ENCODE measurements at places on chromosomes 3 and 15.

DNA sequence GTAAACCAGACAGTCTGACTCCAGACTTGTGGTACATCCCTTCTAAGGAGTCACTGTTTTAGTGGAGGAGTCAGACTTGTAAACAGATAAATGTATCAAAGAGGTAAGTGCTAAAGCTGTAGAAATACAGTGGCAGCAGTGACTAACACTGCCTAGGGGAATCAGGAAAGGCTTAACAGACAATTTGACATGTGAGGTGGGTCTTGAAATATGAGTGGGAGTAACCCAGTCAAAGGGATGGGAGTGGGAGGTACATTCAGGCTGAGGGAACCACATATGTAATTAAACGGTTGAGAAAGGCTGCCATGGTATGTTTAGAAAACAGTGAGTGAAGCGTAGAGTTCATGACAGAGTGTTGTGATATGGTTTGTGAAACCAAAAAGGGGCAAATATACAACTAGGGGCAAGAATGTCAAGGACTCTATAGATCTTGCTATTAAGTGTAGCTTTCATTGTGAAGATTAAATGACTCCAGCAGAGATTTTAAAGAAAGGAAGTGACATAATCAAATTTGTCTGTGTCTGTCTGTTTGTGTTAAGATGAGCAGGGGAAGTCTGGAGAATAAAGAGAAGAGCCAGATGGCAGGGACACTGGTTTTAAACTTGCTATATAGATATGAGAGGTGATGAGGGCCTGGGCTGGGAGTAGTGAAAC is 11.2 kb upstream of the ALCAM start:
- DNase-seq = no peak

- no peak for DNase-seq
Measured at GRCh38 chr3:113200946-113201345, 10.4 kb upstream of the BOC start.

- no peak for DNase-seq
Measured at GRCh38 chr15:72161361-72162132, 36.0 kb downstream of the GRAMD2A start.

DNA sequence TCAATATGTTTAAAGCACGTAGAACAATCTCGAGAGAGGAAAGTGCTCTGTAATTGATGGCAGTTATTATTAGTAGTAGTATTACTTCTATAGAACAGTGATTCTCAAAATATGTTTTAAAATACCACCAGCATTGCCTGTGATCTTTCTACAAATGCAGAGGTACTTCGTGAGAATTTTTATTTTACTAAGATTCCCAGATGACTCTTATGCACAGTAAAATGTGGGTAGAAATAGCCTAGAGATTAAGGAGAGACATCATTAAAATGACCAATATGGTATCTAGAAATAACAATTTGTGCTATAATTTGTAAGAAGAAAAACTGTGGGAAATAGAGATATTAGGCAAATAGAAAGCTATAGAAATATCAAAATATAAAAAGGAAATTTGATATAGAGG is 157.9 kb downstream of the SUCNR1 start:
- no peak for DNase-seq

DNA sequence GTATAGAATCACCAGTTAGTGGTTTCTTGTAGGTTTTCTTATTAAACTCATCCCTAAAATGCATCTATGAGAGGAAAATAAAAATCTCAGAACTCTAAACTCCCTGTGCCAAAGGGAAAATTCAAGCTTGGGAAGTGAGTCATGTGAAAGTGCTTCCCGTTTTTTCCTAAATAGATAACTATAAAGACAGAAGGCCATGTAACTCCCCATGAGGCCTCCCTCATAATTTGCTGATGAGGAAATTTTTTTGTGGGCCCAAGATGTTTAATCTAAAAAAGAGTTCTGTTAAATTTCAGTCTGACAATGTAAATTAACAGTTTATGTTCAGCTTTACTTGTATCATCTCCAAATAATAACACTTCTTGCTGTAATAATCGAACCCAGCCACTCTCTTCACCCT is 1273.9 kb downstream of the OTOL1 start:
- DNase-seq = no peak

GRCh38 chr3:23162934-23163333 is 40.2 kb upstream of the UBE2E2 start:
- no peak for DNase-seq

- no peak for DNase-seq
Measured at GRCh38 chr3:171489348-171489747, 29.1 kb upstream of the TNIK start.

GRCh38 chr3:146501752-146502151 is 32.4 kb upstream of the PLSCR2 start:
- no peak for DNase-seq

- DNase-seq = no peak
Measured at GRCh38 chr15:99564221-99565048, 1.3 kb upstream of the MEF2A start.

DNA sequence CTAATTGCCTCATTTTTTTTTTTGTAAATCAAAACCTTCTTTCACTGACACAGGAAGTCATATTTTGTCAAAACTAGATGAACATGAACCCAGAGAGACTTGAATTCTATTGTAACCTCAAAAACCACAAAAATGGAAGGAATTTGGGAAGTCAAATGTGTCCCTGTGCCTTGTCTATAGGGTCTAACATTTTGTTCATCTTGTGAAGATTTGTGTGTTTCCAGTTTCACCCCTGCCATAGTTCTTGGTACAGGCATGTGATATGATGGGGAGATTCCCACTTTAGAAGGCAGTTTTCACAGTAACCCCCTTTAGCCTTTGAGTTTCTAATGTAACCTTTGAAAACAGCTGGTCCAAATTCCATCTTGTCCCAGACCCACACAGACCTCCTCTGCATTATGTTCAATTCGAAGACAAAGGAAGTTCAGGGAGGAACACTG is 318.5 kb upstream of the ADAMTS9 start:
- no peak for DNase-seq

DNA sequence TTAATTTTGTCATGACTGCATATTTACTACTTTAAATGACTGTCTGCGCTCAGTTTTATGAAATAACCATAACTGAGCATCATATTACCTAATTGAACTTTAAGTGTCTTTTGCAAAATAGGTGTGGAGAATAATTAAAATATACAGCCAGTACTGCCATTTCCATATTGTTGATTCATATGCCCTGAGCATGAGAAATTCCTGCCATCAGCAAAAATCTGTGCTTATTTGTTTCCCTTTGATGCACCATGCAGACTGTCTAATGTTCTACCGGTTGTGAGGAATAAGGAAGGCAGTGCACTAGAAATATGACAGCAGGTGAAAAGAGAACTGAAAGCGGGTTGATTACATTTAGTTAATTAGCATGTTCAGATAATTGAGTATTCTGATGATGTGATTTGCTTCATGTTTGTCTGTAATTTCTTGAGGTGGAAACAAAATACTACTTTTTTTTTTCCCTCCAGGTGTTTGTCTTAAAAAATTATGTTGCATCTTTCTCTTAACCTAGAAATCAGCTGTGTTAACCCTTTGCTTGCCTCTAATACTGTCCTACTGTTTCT is 229.4 kb upstream of the AZI2 start:
- no peak for DNase-seq

- no peak for DNase-seq
Measured at GRCh38 chr15:78002996-78003395, 74.5 kb downstream of the TBC1D2B start.

- DNase-seq = no peak
Measured at GRCh38 chr3:182000447-182000846, 288.7 kb downstream of the SOX2 start.

- no peak for DNase-seq
Measured at GRCh38 chr3:155739154-155739553, 5.7 kb downstream of the PLCH1 start.

Data from activated CD8-positive, alpha-beta memory T cell treated with anti-CD3 and anti-CD28 coated beads for 48 hours (primary cell).